ENCODE measurements at places on chromosomes 3 and 15. TPM values are rescaled to one million over a fixed set of nuclear protein-coding genes. Genes with fewer than 3 reads are reported as not detected.

Gene ITIH1
- total RNA-seq: not detected

Gene PPM1L
- total RNA-seq: 14.9 TPM

- no peaks in the 10 kb centered on the region for H3K27me3 ChIP-seq
- no peak overlapping the region for H3K4me3 ChIP-seq
- H3K36me3 ChIP-seq: no peaks in the 10 kb centered on the region
- H3K27ac ChIP-seq: no peak overlapping the region
- no peak for DNase-seq
Observed at GRCh38 chr3:53799338-53799865, 46.8 kb downstream of the CHDH start.

- H3K4me1 ChIP-seq: no peaks in the 10 kb centered on the region
- no peak overlapping the region for H3K4me3 ChIP-seq
- DNase-seq: no peak
- no peaks in the 10 kb centered on the region for H3K36me3 ChIP-seq
- no peak overlapping the region for H3K27ac ChIP-seq
Observed at GRCh38 chr3:150653110-150653561, 50.0 kb downstream of the SELENOT start.

DNA sequence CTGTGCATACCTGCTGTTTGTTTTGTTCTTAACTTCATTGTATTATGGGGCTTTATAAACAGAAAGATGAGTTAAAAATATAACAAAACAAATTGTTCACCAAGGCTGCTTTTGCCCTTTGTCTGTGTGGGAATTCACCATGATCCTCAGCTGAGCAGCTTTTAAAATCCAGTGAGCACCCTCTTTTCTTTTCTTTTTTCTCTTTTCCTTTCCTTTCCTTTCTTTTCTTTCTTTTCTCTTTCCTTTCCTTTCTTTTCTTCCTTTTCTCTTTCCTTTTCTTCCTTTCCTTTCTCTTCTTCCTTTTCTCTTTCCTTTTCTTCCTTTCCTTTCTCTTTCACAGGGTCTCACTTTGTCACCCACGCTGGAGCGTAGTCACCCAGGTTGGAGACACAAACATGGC lies 38.3 kb downstream of the RAB8B start:
- H3K4me3 ChIP-seq: no peak overlapping the region
- no peak for DNase-seq
- no peak overlapping the region for H3K27ac ChIP-seq
- H3K36me3 ChIP-seq: no peaks in the 10 kb centered on the region

DNA sequence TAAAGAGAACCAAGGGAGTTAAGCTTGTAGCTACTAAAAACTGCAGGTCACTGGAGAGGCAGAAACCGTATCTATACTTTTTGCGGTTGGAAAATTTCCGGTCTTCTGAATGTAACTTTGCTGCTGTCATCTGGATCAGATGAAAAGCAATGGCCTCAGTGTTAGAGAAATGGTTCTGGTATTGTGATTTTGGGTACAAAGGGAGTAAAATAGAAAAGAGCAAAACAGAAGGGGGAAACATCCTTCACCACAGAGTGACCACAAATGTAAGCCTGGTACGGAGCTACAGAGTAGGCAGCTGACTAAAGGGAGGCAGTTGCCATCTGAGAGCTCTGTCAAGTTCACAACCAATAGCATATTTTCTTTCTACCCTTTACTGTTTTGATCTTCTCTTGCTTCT lies 5.6 kb downstream of the CD96 start:
- no peaks in the 10 kb centered on the region for H3K4me1 ChIP-seq
- no peaks in the 10 kb centered on the region for H3K27me3 ChIP-seq
- DNase-seq: no peak
- H3K27ac ChIP-seq: no peak overlapping the region

GRCh38 chr3:120209425-120209824 lies 75.6 kb downstream of the GPR156 start:
- no peaks in the 10 kb centered on the region for H3K4me1 ChIP-seq
- no peaks in the 10 kb centered on the region for H3K36me3 ChIP-seq
- H3K27me3 ChIP-seq: no peaks in the 10 kb centered on the region
- no peak overlapping the region for H3K27ac ChIP-seq
- DNase-seq: no peak

DNA sequence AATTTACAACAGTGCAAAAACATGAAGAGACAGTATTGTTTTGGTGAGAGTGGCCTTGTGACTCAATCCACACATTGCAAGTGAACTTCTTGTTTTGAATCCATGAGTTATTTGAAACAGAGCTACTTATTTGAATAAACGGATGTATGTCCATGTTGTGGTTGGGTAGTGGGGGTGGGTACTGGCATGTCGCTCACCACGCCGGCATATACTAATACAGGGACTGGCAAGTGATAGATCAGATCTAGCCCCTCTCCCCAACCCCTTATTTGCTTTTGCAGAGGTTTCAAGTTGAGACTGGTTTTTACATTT lies 83.8 kb downstream of the EDEM1 start:
- no peaks in the 10 kb centered on the region for H3K27me3 ChIP-seq
- DNase-seq: no peak
- no peak overlapping the region for H3K4me3 ChIP-seq
- no peaks in the 10 kb centered on the region for H3K36me3 ChIP-seq
- H3K4me1 ChIP-seq: no peaks in the 10 kb centered on the region
- no peak overlapping the region for H3K27ac ChIP-seq

Gene NEIL1
- 58.0 TPM for total RNA-seq

GRCh38 chr3:66442254-66443117 lies 58.3 kb downstream of the LRIG1 start:
- H3K27me3 ChIP-seq: no peaks in the 10 kb centered on the region
- H3K36me3 ChIP-seq: no peaks in the 10 kb centered on the region
- H3K4me1 ChIP-seq: peaks cover 11% of the 10 kb centered on the region
- H3K4me3 ChIP-seq: peak overlapping the region; percentile 41

DNA sequence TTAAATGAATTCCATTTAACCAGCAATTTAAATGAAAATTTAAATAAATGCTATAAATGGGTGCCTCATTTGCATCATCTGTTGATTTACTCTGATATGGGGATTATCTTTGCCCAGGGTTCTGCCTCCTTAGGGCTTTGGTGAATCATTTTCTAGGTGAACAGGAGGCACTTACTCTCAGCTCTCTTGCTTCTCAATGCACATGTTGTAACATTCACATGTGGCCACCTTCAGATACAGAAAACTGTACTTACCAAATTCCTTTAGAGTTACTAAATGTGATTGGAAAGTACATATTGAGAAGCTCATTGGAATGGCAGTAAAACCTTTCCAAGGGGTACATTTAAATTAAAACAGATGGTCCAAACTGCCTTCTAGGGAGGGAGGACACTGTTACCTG lies 20.8 kb downstream of the GADL1 start:
- H3K27ac ChIP-seq: no peak overlapping the region
- H3K4me1 ChIP-seq: no peaks in the 10 kb centered on the region
- DNase-seq: no peak
- no peaks in the 10 kb centered on the region for H3K27me3 ChIP-seq
- no peaks in the 10 kb centered on the region for H3K36me3 ChIP-seq

- no peaks in the 10 kb centered on the region for H3K4me1 ChIP-seq
- H3K36me3 ChIP-seq: no peaks in the 10 kb centered on the region
- no peak overlapping the region for H3K4me3 ChIP-seq
- H3K27me3 ChIP-seq: no peaks in the 10 kb centered on the region
Observed at GRCh38 chr15:55770806-55771205, 27.9 kb upstream of the PRTG start.

GRCh38 chr3:85159376-85159775 lies 200.6 kb downstream of the CADM2 start:
- DNase-seq: no peak
- no peak overlapping the region for H3K27ac ChIP-seq
- H3K4me3 ChIP-seq: no peak overlapping the region
- H3K27me3 ChIP-seq: no peaks in the 10 kb centered on the region
- H3K36me3 ChIP-seq: no peaks in the 10 kb centered on the region

Data from esophagus squamous epithelium (tissue), 5 donors.